Ascending aorta (tissue), 2 donors: ENCODE measurements at places on chromosomes 16 and 17.
A peak's percentile ranks its signal among the peaks of the same experiment; 100 is the strongest.

GRCh38 chr16:78133919-78134318 is 34.5 kb downstream of the WWOX start:
- no peak for DNase-seq

GRCh38 chr17:61946359-61946758 is 18.6 kb upstream of the INTS2 start:
- no peak for DNase-seq

DNA sequence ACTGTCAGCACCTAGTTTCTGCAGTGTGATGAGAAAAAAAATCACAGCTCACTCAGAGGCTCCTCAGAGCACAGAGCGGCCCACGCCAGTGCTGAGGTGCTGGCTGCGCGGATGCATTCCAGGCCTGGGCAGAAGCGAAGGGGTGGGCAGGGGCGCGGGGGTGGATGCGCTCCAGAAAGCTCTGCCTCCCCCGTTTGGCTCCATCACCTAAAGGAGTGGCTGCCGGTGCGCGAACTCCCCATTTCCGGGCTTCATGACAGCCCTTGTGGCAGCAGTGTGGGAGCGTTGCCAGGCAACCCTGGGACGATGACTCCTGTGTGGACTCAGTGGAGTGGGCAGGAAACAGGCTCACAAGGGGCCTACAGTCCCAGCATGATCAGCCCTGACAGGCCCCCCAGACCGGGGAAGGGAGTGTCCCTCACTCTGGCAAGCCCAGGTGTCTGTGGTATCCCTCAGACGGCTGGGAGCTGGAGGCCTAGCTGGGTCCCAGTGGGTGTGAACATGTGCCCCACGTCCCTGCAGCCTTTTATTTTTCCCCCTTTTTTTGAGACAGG is 32.8 kb upstream of the NUDT16L1 start:
- DNase-seq = no peak

DNA sequence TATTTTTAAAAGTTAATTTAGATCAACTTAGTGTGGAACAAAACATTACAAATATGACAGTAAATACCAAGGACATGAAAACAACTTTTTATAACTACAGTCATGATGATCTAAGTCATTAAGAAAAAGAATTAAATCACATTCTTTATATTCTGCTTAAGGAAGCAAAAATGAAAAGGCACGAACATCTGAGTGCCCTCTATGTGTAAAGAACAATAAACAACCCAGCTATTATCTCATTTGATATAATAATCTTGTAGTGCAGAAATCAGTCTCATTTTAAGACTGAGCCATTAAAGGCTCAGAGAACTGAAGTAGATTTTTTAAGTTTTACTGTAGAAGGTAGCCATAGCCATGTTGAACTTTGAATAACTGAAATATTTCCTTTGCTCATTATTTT is 13.4 kb downstream of the MYO1D start:
- no peak for DNase-seq

DNA sequence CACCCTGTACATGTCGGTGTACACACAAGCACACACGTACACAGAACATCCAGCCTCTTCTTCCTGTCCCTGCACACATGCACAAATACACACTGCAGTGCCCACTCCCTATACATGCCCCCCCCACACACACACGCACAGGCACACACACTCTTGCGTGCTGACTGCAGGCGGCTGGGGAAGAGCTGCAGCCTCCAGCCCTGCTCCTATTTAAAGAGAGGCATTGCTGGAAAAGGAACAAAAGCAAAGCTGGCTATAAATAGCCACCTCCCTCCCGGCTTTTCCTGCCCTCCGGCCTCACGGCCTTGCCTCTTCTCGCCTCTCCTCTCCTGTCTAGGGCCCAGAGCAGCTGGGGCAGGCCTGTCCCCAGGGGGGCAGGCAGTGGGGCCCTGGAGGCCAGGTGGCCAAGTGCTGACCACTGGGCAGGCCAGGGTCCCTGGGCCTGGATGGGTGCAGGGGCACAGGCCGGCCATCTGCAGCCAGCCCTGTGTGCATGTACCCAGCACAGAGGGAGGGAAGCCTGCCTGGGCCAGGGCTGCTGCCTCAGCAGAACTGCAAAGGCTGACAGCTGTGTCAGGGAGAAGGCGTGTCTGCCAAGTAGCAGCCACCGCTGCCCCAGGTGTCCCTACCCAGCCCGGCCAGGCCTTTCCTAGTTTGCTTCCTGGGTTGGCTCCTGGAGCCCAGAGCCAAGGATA is 25.4 kb downstream of the RTN4RL1 start:
- DNase-seq = no peak

DNA sequence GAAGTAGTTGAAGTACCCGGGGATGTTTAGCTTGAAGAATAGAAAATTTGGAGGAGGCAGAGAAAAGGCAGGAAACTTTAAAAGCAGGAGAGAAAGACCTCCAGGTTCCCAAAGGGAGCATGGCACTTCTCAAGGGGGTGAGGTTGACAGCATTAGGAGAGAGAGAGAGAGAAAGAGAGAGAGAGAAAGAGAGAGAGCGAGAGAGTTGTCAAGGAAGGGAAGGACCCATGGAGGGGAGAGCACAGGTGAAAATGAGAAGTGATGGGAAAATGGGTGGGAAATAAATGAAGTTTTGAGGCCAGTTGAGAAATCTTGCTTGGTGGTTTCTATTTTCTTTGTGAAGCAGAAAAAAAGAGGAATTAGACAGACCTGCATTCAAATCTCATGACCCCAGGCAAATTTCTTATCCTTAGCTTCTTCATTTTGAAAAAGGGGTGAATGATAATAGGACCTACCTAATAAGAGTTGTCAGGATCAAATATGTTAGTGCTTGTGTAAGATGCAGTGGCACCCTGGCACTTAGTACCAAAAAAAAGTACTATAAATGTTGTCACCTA is 24.0 kb downstream of the PRKCB start:
- no peak for DNase-seq

DNA sequence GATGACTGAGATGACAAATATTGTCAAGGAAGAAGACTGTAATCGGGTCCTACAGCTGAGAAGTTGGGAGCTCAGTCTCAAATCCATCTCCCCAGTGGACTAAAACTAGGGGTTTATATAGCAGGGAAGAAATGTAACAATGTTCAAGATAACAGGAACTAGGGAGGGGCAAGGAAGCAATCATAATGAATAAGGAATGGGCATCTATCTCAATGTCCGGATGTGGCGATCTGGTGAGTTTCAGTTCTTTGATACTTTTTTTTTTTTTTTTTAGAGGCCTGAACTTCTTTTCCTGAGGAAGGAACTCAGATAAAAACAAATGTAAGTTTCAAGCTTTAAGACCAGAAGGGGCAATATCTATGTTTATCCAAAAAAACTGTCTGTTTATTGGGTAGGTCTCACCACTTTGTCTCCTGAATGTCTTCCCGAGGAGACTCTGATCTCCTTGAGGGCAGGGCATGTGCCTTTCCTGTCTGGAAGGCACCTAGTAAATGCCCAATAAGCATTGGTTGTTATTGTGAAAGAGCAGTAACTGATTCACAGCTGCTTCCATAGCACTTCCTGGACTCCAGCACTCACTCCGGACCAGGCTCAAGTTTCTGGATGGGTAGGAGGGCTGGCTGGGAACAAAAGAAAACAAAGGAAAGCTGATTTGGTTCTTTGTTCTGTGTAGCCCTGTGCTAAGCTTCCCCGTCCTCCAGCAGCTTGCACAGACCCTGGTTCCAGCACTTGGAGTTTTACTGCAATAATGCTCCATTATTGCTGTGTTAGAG is 51.9 kb downstream of the MEOX1 start:
- DNase-seq = no peak

- DNase-seq = no peak
Observed at GRCh38 chr17:82808921-82809905, 30.6 kb downstream of the ZNF750 start.

- DNase-seq = peak; percentile 76
Observed at GRCh38 chr17:75078284-75079022, 9.3 kb upstream of the SLC16A5 start.

DNA sequence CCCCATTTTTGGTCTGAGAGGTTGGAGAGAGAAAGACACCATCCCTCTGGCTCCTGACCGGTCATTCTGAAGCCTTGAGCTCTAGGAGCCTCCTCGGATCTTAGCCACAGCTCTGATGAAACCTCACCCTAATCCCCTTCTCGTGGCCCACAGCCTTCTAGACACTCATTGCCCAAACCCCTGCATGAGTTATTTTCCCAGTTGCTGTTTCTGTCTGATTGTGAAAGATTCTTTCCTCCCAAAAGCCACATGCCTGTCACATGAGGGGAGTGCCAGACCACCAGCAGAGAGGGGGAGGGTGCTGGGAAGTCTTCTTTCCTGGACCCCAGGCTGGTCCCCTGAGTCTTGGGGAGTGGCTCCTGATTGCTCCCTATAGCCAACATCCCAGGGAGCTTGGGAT is 17.6 kb upstream of the ABR start:
- no peak for DNase-seq

- no peak for DNase-seq
Observed at GRCh38 chr16:53839150-53839549, 135.2 kb downstream of the FTO start.

- DNase-seq = no peak
Observed at GRCh38 chr16:57614536-57614935, 13.9 kb upstream of the ADGRG1 start.

GRCh38 chr16:7849841-7850240 is 517.2 kb downstream of the RBFOX1 start:
- DNase-seq = no peak

- peak; percentile 79 for DNase-seq
Observed at GRCh38 chr17:31722251-31723056, 136.6 kb downstream of the COPRS start.
